B cell (primary cell): ENCODE measurements at places on chromosomes 2 and 18. TPM values are rescaled to one million over a fixed set of nuclear protein-coding genes. Genes with fewer than 3 reads are reported as not detected.

The THOC1 gene
- total RNA-seq: 78.7 and 83.1 TPM in 2 replicates

- no peak for DNase-seq
Measured at GRCh38 chr2:136242687-136243277, 124.8 kb upstream of the CXCR4 start.

GRCh38 chr2:190323406-190323805 is 3.8 kb upstream of the HIBCH start:
- DNase-seq: no peak

DNA sequence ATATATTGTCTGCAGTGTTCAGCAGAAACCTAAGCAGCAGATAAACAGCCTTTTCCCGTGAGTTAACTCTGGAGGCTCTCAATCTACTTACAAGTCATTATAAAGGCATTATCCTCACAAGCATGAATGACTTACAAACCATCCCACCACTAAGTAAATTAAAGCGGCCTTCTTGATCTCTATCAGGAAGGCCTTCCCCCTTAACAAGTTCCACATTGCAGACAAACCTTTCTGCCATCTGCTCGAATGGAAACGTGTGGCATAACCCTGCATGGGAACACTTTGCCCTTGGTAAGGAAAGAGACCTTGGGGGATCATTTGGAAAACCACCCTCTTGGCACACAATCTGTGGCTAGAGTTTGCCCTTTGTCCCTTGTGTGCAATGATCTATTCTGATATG is 199.5 kb downstream of the OSR1 start:
- no peak for DNase-seq

DNA sequence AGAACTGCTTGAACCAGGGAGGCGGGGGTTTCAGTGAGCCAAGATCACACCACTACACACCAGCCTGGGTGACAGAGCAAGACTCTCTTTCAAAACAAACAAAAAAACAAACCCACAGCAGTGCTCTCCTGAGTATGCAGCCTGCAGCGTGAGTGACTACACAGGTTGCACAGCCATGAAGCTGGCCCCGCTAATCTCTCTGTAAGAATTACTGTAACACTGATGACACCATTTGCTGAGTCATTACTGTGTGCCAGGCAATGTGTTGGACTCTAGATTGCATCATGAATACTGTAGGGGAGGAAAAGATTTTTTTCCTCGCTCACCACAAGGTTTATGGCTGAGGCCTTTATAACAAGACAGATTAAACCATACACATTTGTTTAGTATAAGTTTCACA is 118.6 kb upstream of the ATP8B1 start:
- DNase-seq: no peak

DNA sequence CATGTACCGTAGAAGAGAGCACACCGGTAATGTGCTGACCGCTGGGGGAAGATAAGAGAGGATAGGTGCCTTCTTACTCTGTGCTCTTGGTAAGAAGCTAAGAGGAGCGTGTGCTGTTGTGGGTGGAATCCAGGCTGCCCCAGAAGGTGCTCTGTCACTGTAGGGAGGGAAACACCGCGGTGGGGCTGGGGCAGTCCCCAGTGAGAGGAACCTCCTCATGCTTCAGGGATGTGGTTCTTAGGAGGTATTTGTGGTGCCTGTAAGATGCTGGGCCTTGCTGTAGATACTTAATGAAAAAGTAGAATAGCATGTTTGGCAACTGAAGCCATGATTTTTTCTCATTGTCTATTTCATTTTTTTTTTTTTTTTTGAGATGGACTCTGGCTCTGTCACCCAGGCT is 1.1 kb downstream of the COLEC11 start:
- DNase-seq: no peak

- DNase-seq: no peak
Measured at GRCh38 chr2:217099561-217099960, 239.7 kb upstream of the TNP1 start.

DNA sequence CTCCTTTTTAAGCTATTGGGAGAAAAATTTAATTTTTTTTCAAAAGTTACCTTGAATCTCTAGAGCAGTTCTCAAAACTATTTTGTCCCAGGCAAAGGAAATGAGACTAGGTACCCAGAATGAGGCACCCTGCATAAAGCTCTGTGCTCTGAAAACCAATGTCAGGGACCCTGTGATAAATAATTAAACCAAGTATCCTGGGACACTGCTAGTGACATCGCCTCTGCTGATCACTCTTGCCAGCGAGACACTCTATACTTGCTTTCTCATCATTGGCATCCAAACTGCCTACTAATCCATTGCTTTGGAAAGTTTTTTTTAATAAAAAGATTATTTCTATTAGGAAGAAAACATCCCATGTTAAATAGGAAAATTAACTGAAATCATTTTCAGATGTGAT is 1.4 kb downstream of the GKN1 start:
- no peak for DNase-seq

The PROKR1 gene
- not detected in 2 replicates for total RNA-seq

The UNC50 gene
- total RNA-seq: 38.8 and 45.5 TPM in 2 replicates

- peak; percentile 91 for DNase-seq
Measured at GRCh38 chr2:128318776-128319464, at the start of gene HS6ST1. HS6ST1 (minus strand) TSS chr2:128318868; CDS start chr2:128318563, 305 bp downstream.

DNA sequence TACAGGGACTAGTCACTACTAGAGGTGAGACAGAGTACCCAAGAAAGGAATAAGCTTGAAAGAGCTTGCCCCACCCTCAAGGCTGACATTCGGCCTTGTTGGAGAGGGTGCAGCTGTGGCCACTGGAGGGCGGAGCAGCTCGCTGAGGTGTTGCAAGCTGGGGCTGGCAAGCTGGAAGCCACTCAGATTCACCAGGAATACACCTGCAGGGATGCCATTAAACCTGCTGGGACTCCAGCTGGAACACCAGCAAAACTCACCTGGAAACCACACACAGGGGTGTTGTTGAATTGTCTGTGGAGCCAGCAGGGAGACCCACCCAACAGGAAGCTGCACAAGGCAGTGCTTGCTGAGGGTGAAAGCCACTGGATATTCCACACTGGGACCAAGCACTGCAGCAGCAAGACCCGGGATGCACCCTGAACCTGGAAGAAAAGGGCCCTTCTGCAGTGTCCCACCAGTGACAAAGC is 26.1 kb downstream of the KCTD18 start:
- DNase-seq: no peak
